Cardiac ventricle fibroblast (primary cell): ENCODE measurements at places on chromosomes 6 and 20. TPM values are rescaled to one million over a fixed set of nuclear protein-coding genes. Genes with fewer than 3 reads are reported as not detected.

Gene TMEM14C
- total RNA-seq = 182 and 185 TPM in 2 replicates

Gene TAB2
- total RNA-seq = 25.6 and 38.9 TPM in 2 replicates

Gene SLC17A4
- not detected in 2 replicates for total RNA-seq

Gene SOX12
- total RNA-seq = 15.2 and 16.2 TPM in 2 replicates

Gene CD83
- total RNA-seq = 0.56 and 2.1 TPM in 2 replicates

Gene COL19A1
- not detected in 2 replicates for total RNA-seq

Gene CDC5L
- total RNA-seq = 10.7 and 13.5 TPM in 2 replicates

Gene EEF1A2
- total RNA-seq = not detected in 2 replicates

Gene PBOV1
- total RNA-seq = not detected in 2 replicates

Gene BMP2
- total RNA-seq = 5.1 and 5.8 TPM in 2 replicates

Gene TENT5A
- total RNA-seq = 23.4 and 31.5 TPM in 2 replicates

Gene HDGFL1
- total RNA-seq = not detected in 2 replicates

Gene OOEP
- total RNA-seq = not detected in 2 replicates

Gene MYO6
- total RNA-seq = 7.0 and 8.4 TPM in 2 replicates

Gene VGLL2
- not detected in 2 replicates for total RNA-seq
